ENCODE measurements at places on chromosomes 4 and X.

- DNase-seq = no peak
Observed at GRCh38 chr4:146273204-146273901, 59.0 kb downstream of the REELD1 start.

DNA sequence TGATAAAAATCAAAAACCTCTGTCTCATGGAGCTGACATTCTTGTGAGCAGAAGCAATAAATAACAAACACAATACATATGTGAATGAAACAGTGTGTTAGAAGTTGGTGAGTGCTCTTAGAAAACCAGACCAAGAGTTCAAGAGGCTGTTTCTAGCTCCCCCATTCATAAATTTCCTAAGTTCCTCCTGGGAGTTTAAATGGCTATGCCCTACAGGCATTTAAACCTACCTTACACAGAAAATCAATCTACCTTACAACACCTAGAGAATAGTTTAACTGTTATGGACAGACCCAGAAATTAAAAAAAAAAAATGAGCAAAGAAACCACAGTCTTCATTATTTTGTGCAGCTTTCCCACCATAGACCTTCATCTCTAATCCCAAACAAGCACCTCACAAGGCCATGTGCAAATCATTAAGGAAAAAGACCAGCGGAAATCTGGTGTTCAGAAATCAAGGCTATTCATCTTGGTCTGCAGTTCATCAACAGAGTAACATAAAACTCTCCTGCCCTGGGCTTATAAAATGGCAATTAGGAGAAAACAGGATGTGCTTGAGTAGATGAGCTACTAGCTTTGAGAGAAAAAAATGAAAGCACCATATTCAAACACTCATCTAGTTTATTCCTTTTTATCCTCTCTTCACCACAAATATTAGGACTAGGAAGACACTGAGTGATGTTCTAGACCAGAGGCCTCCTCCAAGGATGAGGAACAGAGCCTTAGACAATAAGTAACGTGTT is 147.2 kb downstream of the SHROOM3 start:
- no peak for DNase-seq

DNA sequence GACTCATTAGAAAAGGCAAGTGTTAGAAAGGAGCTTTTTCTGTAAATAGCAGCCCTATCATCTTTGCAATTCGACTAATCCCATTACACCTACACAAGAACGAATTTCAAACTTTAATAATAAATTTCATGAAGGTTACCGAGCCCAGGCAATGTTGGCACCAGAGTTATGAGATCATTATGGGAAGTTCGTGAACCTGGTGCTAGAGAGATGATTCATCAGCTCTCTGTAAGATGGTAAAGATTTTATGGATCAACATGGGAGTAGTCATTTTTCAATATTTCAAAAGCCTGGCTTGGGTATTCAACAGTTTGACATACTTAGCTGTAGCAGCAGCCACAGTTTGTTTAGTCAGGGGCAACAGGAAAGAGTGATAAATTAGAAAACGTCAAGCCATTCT is 35.8 kb downstream of the AMELX start:
- DNase-seq = no peak

- no peak for DNase-seq
Observed at GRCh38 chr4:56619160-56619559, 61.9 kb downstream of the HOPX start.

DNA sequence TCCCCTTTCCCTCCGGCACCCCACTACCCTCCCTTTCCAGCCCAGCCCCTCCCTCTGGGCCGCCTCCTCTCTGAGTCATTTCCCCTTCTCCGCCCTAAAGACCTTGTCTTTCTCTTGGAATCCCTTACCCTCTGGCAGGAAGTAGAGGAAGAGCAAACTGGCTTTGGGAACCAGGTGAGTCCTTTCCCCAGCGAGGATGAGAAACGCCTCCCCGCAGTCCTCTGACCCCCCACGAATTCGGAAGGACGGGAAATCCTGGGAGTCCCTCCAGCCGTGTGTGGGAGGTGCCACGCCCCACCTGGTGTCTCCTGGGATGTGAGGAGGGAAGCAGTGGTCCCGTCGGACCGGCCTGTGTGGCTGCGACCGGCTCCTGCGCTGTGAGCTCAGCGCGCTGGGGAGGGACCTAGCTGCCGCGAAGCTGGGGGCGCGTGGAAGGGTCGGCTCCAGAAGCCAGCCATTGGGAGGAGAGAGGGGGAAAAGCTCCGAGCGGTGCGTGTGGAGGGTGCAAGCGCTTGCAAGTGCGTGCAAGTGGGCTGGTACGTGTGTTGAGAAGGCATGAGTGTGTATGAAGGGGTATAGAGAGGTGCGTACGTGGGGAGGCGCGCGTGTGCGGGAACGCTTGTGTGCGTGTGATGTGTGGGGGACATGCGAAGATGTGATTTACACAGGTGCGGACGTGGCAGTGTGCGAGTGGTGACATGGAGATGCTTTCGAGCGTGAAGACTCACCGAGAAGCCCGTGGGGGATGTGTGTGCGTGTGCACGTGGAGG is 46.3 kb downstream of the TEX13B start:
- DNase-seq = no peak

Measured in progenitor cell of endocrine pancreas (in vitro differentiated cells).